ENCODE measurements at places on chromosomes 1 and 21.
A peak's percentile ranks its signal among the peaks of the same experiment; 100 is the strongest.

- DNase-seq = no peak
Measured at GRCh38 chr21:37139154-37139553, 66.1 kb downstream of the TTC3 start.

DNA sequence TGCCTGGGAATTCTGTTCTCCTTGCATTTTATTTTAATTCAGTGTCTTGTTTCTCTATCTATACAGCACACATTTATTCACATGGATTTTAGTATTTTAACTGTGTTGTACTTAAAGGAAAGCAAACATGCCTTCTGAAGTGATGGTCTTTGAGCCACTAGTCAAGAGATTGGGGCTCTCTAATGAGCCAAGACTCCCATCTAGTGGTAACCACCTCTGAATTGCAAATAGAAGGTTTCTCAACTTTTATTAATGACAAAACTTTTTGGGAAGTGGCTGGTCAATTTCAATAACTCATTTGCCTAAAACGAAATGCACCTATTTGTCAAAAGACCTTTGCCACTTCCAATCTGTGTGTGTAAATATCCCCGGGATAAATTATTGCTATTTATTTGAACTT lies 199.6 kb downstream of the LTN1 start:
- DNase-seq = peak; percentile 66

- DNase-seq = no peak
Measured at GRCh38 chr1:52352690-52353089, 13.3 kb downstream of the CC2D1B start.

DNA sequence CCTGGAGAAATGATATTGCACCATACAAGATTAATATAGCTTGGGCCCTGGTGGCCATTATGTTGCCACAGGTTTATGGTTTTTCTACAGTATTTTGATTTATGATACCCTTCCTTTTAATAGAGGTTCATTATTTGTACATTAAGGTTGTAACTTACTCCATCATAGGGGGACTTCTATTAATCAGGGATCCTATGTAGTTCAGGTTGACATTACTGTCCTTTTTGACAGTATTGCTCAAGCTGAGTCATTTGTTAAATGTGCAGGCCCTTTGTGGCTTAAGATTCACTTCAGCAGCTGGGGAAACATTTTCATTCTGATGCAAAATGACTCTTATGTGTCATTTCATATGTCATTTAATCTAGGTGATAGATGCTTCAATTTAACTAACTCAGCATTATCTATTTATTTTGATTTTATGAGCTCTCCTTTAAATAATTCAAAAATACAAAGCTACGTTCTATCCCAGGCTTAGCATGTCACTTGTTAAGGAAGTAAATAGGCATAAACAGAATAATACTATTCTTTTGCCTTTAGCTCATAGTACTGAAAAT lies 686.9 kb upstream of the NCAM2 start:
- DNase-seq = no peak

- no peak for DNase-seq
Measured at GRCh38 chr1:16438516-16438915, 1.3 kb upstream of the SPATA21 start.

DNA sequence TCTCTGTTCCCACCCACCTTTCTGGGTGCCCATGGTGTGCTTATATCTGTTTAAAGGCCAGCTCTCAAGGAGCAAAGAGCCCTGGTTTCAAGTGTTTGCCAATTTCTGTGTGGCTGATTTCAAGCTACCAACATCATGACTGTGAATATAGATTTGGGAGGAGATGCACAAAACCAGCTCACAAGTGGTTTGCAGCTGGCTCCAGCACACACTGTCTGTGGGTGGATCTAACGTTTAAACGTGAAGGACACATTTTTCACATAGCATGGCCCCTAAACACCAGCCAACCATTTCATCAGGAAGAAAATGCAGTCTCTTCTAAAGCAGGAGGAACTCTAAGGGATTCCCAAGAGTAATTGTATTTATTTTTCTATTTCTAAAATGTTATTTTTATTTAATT lies 65.2 kb downstream of the FCRL5 start:
- DNase-seq = peak; percentile 64

- no peak for DNase-seq
Measured at GRCh38 chr1:205032508-205032907, 10.5 kb upstream of the CNTN2 start.

DNA sequence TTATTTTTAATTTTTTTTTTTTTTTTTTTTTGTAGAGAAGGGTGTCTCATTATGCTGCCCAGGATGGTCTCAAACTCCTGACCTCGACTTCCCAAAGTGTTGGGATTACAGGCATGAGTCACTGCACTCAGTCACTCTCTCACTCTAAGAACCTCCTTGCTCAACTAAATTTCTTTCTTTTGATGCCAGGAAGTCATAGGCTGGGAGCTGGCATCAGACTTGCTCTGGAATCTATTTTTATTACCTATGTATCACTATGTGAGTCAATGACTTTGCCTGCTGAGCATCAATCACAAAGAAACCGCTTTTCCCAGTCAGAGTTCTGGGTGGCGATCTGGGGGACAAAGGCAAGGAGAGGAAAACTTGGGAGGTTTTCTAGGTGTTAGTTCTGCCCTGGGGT lies 35.5 kb upstream of the PARP1 start:
- DNase-seq = no peak

DNA sequence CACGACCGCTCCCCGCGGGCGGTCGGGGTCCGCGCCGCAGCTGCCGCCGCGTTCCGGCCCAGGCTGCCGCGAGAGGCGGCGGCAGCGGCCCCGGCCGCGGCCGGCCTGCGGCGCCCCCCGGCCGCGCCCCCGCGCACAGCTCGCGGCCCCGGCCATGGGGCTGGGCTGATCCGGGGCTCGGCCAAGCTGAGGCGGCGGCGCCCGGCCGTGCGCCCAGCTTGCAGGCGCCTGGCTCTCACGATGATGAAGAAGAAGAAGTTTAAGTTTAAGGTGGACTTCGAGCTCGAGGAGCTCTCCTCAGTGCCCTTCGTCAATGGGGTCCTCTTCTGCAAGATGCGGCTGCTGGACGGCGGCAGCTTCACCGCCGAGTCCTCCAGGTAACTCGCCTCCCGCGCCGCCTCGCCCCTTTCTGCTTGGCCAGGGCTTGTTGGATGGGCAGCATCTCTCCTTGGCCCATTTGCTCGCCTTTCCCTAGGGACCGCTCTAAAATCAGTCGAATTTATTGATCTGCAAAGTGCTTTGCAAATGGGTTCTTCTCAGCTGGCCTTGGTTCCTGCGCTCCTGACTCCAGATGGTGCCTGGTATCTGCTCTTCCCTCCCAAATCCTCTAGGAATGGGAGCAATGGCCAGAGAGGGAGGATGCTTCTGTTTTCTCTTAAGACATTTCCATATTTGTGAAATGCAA lies 431 bp downstream of the EEIG2 start:
- no peak for DNase-seq

Measured in hematopoietic multipotent progenitor cell treated with erythropoietin and hydrocortisone succinate and interleukin-3 and kit ligand, for 4 days (in vitro differentiated cells).